Fibroblast of villous mesenchyme (primary cell): ENCODE measurements at places on chromosomes 1 and 21. TPM values are rescaled to one million over a fixed set of nuclear protein-coding genes. Genes with fewer than 3 reads are reported as not detected.

GRCh38 chr21:45818904-45819285 lies 162.7 kb upstream of the COL6A1 start:
- peak; percentile 67 for DNase-seq

DNA sequence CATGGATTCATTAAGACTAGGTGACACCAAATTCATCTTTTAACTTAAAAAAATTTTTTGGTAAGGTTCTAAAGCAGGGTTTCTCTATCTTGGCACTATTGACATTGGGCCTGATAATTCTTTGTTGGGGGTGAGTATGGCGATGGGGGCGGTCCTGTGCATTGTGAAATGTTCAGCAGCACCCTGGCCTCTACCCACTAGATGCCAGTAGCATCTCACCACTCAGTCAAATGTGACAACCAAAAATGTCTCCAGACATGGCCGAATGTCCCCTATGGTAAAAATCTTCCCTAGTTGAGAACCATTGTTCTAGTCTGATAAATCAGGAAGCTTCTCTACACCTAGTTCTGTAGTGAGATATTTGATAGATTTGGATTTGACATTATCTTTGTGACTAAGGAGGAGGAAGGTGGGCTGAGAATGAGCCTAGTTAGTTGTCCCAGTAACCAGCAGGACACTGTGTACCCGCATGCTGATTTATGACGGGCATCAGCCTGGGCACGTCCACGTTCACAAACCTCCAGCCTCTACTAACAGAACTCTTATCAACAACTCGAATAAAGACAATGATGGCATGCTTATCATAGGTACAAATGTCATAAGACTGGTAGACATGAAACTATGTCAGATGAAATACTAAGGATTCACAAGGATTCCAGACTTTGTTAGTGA lies 104.6 kb downstream of the KCND3 start:
- no peak for DNase-seq

DNA sequence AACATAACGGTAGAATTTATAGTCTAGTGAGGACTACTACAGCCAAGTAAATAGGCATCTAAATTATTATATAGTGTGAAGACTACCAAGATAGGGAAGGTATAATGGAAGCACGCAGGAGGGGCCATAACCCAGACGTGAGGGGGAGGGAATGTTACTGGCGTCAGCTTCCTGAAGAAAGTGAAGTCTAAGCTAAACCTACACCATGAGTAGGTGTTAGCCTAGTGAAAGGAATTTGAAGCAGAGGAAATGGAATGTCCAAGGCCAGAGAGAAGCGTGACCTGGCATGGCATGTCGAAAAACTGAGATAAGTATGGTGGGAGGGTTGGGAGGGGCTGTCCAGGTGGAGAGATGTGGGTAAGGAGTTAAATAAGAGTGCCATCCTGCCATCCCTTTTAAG lies 140.5 kb downstream of the SLC44A5 start:
- DNase-seq: no peak

DNA sequence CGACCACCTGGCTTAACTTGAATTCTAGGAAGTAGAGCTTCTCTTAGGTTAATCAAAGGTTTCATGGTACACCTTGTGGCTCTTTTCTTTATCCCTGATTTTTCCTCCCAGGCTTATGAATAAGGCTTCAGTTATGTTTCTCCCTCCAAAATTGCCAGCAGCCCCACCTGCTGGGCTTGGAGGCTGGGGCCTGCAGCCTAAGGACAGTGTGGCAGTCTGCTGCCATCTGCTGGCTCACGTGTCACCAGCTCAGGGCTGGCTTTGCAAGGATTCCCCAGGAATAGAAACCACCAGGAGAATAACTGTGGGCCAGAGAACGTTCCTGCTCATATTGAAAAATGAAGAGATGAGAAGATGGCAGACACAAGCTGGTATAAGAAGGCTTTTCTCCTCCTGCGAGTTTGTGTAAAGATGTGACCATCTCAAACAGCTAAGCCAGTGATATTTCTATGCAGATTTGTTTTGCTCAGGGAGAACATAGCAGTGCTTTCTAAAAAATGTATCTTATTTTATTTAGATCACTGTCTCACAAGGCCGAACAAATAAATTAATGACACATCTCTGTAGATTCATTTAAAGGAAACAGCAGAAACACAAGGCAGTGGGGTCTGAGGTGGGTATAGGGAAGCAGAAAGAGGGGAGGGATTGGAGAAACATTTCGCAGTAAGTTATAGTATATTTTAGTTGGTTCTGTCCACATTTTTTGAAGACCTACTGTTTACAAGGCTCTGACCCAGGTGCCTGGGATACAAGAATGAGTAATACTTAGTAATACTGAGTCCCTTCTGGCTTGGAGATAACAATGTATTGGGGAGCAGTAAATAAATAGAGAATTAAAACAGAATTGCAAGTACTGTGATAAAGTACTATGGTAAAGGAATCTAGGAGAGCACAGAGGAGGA lies 291.1 kb upstream of the SGIP1 start:
- DNase-seq: peak; percentile 86

DNA sequence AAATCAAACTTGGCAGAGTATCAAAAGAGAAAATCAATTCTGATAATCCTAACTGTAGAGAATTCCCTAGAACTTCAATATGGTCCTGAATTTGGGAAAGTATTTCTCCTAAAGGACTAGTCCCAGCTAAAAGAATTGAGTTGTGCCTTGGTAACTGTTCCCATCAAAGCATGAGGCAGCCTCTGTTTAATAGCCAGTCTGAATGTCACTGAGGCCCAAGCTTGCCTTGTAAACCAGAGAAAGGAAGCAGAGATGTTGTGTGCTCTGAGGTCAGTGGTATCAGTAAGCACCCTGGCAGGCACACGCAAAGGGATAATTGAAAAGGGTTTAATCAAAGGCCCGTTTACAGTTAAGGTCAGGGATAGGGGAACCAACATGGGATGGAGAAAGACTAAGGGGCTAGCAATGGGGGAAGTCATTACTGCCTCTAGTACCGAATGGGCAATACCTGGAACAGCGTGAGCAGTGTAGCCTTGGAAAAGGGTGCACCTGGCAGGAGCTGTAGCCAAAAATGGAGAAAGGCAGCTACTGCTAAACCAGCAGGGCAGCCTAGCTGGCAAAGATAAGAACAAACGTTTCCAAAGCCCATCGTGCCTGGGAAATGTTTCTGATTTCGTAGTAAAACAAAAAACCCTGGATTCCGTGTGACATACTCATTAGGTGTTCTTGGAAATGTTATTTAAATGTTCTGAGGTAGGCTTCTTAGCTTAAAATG lies 635.5 kb downstream of the PLPP3 start:
- DNase-seq: no peak

GRCh38 chr1:169340882-169341281 lies 26.7 kb downstream of the NME7 start:
- no peak for DNase-seq

DNA sequence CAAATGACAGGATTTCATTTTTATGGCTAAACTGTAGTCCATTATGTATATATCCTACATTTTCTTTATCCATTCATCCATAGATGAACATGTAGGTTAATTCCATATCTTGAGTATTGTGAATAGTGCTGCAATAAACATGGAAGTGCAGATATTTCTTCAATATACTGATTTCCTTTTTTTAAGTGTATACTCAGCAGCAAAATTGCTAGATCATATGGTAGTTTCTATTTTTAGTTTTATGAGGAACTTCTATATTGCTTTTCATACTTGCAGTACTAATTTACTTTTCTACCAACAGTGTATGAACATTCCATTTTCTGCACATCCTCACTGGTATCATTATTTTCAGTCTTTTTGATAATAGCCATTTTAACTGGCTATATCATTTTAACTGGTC lies 30.1 kb downstream of the OR10J5 start:
- DNase-seq: no peak

The PIP5K1A gene
- 78.3 and 131 TPM in 2 replicates for total RNA-seq

The PPIAL4G gene
- not detected in 2 replicates for total RNA-seq
